ENCODE measurements at places on chromosomes 12 and 14.

GRCh38 chr12:104944252-104944651, 13.8 kb downstream of the SLC41A2 start:
- DNase-seq = no peak

DNA sequence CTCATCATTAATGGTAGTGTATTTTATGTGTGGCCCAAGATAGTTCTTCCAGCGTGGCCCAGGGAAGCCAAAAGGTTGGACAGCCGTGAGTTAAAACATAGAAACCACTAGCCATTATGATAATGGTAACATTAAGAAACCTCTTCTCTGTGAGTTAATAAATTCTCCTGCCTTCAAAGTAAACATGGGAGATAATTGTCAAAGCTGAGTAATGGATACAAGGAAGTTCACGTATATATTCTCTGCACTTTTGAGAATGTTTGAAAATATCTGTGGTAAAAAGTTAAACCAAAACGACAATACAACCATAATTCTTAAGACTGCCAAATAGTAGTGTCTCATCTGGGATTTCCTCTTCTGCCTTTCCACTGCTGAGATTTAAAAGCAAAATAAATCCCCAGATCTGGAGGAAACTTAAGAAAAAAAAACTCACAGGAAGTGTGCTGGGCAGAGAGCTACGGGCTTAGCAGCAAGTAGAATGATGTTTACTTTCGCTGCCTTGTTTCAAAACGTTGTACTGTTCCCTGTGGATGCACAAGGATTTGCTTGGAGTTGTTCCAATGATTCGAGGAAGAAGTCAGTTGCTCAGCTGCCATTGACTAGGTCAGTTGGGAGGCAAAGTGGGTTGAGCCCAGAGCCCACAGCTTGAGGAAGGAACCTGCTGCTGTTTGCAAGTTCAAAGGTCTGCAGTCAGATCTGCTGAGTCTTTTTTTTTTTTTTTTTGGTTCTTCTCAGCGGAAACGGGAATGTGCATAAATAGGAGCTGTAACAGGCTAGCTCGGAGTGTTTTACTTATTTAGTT, 1.7 kb downstream of the TPCN1 start:
- DNase-seq = no peak

- DNase-seq = no peak
Observed at GRCh38 chr12:122421821-122422729, at the start of gene CLIP1. Gene CLIP1 (minus strand): TSS chr12:122422669. CDS start chr12:122380452, 42,217 bp downstream.

DNA sequence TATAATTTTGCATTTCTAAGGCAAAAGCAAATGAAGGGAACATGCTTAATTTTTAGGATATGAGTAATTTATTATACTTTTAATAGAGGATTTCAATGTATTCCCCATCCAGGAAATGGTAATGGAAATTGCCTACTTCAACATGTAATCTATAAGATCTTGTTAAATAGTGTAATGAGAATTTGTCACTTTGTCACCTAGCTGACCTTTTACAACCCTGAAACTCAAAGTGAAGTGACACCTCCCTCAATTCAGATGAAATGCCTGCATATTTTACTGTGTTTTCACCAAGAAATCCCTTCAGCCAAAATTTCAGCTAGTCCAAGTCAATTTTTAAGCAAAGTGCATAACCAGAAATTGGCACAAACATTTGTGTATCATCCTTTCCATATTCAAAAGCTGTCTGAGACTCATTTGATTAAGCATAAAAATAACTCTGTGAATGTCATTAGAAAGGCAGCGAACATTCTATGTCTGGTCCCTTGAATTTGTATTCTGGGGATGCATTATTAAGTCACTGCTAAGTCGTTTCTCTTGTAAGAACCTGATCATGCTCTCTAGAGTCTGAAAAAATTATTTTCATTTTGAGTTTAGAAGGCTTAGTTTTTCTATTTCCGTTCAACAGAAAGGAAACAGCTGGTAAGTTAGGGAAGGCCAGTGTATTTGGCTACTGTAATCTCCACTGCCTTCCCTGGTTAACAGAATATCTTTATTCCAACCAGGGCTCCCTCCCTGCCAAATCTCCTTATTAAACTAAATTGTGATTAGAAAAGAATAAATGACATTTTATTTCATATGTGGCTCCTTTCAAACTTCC, 100.8 kb downstream of the IGF1 start:
- no peak for DNase-seq

DNA sequence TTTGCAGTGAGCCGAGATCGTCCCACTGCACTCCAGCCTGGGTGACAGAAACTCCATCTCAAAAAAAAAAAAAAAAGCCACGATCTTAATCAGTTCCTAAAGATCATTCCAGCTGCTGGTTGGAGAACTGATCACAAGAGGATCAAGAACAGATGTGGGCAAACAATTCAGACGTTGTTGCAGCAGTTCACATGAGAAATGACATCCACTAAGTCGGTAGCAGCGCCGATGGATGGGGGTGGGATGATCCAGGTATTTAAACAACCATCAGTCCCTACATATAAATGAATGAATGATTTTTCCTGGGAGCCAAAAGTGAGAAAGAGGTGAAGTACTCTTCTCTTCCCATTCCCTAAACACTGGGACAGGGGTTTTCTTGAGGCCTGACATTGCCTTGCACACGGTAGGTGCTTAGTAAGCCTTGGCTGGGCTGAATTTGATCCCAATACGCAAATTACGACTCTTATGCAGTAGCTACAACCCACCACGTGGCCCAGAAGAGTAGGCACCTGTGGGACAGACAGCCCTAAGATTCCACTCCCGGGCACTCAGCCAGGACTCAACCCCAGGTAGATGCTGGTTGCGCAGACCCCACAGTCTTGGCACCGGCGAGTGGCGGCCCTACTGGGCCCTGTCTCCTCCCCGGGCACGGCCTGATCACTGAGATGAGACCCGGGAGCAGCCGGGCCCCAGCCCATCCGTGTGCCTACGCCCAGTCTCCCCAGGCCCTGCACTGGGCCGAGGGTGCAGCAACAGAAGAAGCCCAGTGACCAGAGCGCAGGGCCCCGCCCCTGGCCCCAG, 565 bp downstream of the SPRYD3 start:
- DNase-seq = no peak

All from HS-27A (cell line).